ENCODE measurements at places on chromosomes 6 and 20.

DNA sequence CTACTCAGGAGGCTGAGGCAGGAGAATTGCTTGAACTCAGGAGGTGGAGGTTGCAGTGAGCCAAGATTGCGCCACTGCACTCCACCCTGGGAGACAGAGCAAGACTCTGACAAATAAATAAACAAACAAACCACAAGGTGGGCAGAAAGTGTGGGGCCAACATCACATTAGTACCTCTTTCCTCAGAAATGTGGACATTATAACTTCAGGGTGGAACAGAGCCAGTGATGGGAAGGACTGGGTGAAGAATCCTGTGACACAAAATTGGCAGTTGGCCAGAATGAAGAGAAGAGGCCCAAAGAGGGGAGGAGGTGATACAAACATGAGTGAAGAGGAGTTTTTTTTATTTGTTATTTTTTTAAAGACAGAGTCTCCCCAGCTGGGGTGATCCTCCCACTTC, 50.6 kb downstream of the NUP153 start:
- DNase-seq = no peak

DNA sequence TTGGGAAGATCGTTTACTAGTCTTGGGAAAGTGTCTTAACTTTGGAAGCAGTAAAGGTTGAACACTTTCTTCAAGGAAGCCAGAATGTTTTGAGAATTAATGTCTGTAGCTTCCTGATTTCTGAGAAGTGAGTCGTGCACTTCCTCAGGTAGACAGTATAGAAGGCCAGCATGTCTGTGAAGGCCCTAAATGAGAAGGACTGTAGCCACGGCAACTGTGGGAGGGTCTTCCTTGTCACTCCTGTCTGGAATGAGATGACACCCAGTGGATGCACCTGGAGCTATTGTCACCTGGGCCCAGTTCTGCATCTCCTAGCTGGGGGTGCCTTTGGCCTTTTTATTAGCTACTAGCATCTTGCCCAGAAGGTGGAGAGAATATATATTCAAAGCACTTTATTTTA, 8.8 kb downstream of the STX16 start:
- no peak for DNase-seq

- no peak for DNase-seq
These were observed 93.8 kb upstream of the RNF217 start for GRCh38 chr6:124868481-124868880.

GRCh38 chr6:34285448-34286164, 36.8 kb upstream of the SMIM29 start:
- no peak for DNase-seq

DNA sequence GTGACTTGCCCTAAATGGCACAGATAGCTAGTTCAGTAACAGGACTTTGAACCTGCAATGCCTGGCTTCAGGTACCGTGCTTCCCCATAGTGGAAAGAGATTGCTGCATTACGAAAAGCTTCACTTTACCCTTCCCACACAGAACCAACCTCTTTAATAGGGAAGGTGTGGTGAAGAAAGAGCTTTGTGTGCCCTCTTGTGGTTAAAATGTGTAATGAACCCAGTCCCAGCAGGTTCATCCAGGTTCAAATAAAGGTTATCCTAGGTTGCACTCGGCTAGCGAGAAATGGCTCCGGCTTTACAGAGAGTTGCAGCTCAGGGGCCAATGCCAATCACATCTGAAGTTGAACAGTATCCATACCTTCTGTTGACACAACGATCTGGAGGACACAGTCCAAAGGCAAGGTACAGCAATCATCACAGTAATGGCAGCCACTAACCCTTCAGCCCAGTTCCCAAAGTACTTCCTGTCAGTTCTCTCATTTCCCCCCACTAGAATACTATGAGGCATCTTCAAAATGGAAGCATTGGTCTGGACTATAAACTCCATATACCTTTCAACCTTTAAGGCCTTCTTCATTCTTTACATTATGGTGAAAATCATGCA, 3.0 kb downstream of the DEFB115 start:
- no peak for DNase-seq

Data from 8988T (cell line).